Activated T-cell treated with anti-CD3 and anti-CD28 coated beads, Interleukin-2, amount 50 U/mL, for 72 hours (primary cell): ENCODE measurements at places on chromosomes 7 and 10. TPM values are rescaled to one million over a fixed set of nuclear protein-coding genes. Genes with fewer than 3 reads are reported as not detected.
A peak's percentile ranks its signal among the peaks of the same experiment; 100 is the strongest.

GRCh38 chr7:107622894-107623293 lies 37.7 kb upstream of the SLC26A4 start:
- no peak for DNase-seq

GRCh38 chr7:23654508-23654907 lies 25.5 kb upstream of the FAM221A start:
- no peak for DNase-seq

DNA sequence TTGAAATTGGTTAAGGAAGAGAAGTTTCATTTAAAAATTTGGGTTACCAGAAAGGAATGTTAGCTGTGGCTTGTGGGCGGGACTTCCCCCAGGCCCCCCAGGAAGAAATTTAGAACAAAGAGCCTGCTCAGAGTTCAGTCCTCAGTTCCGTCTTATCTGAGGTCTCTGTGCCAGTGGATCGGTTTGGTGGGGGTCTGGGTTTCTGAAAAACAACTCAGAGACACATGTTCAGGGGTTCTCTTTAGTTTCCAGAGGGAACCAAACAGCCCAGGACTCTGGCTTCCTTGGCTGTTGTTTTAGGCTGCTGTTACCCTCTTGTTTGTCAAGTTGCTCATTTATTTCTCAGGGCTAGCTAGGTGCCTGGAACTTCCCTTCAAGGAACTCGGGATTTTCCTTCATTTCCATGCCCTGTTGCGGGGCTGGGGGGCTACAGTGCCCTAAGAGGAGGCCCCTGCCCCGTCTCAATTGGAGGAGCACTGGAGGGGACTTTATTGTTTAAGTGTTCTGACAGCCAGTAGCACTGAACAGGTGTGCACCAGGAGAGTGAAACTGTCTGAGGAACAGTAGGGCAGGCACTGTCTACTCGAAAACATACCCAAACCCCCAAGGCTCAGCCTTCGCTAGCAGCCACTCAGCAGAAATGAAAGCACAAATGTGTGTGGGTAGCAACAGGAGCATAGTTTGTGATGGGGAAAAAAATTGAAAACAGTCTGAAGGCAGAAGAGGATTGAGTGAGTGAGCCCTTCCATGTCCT lies 59.9 kb downstream of the ALOX5 start:
- no peak for DNase-seq

DNA sequence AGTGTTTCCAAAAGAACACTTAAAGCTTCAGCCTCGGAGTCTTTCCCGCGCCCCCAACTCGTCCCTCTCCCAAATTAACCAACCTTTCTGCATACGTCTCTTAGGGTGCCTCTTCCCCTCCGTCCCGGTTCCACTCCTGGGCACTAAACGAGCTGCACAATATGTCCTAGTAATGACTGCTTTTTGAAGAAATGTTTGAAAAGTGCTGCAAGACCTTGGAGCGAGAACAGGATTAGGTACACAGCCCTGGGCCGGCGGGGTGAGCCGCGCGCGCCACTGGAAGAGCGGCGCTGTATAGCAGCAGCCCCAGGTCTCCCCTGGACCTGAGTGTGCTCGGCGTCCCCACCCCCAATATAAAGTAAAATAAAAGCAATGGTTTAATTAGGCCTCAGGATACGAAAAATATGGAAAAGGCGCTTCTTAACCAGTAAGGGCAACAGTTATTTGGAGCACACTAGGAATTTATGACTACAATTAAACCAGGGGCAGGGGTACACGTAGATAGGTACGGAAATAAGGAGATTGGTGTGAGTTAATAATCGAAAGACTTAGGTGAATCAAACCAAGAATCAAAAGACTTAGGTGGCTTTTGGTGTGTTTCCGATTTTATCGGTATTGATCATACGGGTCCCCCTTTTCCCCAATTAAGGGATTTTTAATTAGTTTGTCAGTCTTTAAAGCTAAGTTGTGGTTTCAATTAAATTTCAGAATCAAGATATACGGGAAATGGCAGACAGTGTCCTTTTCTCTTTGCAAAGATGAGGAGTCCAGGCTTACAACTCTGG lies 1.9 kb downstream of the TET1 start:
- DNase-seq = no peak

- DNase-seq = no peak
These were observed 69.9 kb downstream of the HYCC1 start for GRCh38 chr7:22944022-22944421.

- no peak for DNase-seq
These were observed 135.1 kb downstream of the ZMIZ1 start for GRCh38 chr10:79203833-79204232.

- DNase-seq = no peak
These were observed 51.6 kb downstream of the HIBADH start for GRCh38 chr7:27611059-27611458.

DNA sequence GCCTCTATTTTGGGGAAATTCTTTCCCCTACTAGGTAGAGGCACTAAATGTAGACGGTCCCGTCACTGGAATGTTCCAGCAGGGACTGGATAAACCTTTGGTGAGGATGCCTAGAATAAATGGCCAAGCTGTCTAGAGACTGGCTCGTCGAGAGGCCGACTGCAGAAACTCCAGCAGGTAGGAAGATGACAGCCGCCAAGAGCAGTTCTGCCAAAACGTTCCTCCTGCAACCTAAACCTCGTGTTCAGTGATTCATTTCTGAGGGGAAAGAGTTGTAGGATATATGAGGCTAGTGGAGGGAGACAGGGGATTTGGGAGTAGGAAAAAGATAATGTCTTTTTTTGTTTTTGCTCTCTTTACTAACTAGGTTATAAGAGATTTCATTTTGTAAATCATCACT lies 184.7 kb upstream of the GDF10 start:
- DNase-seq = no peak

DNA sequence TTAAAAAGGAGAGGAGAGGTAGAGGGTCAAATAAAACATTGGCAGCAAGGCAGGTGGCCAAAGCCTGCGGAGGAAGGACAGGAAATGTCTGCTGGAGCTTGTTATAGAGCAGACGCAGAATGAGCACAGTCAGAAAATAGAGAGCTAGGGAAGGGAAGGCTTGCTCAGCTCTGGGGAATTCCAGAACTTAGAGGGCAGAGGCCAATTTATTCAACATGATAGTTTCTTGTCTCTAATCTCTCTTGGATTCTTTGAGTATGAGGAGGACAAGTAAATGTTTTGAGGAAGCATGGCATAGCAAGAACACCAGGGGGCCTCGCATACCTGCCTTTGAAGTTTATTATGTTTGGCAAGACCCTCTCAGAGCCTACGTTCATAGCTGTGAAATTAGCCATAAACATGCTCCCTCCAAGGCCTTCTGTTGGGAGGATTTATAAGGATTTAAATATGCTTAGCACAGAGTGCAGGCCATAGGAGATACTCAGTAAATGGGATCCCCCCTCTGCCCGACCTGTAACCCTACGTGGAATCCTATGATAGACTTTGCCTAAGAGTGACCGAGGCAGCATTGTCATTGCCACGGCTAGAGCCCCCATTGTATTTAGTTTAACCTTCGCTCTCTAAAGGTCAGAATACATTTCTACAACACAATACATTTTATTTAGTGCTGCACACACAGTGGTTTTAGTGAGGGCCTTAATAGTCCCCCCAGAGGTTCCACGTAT lies 293.9 kb downstream of the CCDC3 start:
- DNase-seq = peak; percentile 47

- DNase-seq = no peak
These were observed 39.3 kb upstream of the GGCT start for GRCh38 chr7:30543813-30544525.

GRCh38 chr7:97064020-97064419 lies 39.4 kb upstream of the DLX5 start:
- no peak for DNase-seq

DNA sequence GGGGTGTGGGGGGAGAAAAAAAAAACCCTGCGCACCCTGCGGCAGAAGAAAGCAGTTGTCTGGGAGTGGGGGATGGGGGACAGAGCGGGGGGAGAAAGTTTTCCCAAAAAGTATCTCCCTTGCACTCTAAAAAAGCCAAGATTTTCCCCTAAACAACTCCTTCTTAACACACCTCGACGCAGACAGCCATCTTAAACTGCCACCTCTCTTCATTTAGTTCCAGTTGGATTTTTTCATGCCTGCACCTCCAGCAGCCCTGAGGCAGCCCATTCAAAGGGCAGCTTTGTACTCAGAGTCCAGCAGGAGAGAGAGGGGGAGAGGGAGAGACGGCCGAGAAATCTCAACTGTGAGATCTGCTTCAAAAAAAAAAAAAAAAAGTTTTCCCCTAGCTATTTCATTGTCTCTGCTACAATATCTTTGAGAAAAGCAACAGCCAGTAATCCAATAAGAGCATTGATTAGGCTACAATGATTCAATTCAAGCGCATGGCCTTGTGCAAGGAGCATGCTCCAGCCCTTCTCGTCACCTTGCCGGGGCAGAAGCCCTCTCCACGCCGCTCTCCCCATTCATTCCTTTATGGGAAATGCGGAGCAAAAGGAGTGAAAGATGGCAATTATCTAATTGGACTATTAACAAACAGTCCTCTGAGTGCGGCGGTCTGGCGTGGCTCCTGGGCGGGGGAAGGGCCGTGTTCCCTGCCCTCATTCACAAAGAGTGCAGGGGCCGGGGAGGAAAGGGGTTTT lies 939 bp upstream of the VAX1 start:
- no peak for DNase-seq

GRCh38 chr10:113911839-113912238 lies 57.4 kb downstream of the NHLRC2 start:
- DNase-seq = no peak

DNA sequence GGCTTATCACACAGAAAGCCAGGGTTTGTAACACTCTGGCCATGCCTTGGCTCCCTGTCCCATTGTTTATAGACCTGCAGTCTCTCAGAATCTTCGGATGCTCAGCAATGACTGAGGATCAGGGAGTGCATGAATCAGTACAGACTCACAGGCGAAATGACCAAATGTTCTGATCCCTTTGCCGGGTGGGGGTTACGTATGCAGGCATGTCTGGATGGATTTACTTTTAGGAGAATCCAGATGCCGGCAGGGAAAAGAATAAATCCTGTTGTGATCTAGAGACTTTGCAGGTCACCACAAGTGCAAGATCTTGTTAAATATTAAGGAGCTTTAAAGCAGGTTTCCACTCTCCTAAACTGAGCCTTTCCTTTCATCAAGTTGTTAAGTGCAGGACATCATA lies 149.5 kb downstream of the SFMBT2 start:
- DNase-seq = no peak

DNA sequence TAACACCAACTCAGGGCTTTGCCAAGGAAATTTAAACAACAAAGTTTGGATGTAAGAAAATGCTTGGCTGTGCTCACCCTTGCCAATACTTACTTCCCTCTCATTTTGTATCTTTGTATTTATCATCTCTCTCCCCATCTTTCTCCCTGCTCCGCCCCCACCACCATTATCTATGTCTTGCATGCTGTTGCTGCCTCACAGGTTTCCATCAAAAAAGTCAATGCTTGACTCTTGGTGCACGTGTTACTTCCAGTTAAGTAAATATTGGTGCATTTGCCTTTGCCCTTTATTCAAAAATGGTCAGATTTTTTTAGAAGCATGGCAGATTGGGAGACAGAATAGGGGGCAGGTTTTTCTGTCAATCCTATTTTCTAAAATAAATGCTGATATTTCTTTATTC lies 626.0 kb downstream of the ACTR3B start:
- DNase-seq = no peak

DNA sequence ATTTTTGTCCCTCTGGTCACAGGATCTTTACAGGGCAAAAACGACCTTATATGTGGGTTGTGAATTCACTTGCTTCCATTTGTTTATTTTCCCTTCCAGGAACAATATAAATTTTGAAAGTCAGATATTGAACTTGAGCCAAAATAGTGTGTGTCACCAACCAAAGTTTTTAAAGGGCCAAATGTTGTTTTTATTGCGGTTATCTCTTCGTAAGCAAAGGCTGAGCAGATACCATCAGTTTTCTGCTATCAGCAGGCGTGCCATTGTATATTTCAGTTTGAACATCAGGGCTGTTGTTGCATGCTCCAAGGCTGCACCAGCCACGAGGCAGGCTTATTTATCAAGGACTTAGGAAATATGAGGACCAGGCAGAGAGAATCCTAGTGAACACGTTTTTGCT lies 160.3 kb downstream of the PAXIP1 start:
- DNase-seq = no peak

GRCh38 chr7:17524746-17525145 lies 226.3 kb downstream of the AHR start:
- no peak for DNase-seq

DNA sequence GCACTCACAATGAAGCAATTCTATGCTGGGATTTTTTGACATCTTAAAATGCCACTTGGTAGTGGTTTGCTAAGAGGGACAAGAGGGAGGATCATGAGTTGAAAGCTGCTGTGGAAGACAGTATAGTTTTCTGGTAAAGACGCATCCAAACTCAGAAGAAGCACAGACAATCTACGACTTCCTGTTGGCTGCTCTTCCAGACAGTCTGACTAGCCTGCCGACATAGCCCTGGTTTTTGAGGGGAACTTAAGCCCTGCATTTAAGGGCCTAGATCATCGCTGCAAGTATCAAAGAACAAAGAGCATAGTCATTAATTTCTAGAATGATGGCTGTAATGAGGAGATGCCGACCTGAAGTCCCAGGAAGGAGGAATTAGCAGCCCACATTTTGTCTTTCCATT lies 99.9 kb upstream of the IKZF1 start:
- no peak for DNase-seq

POP7 gene
- 33.3 TPM for total RNA-seq

A1CF gene
- total RNA-seq = not detected

KIFBP gene
- total RNA-seq = 17.5 TPM

MET gene
- total RNA-seq = 2.4 TPM

CYP2E1 gene
- total RNA-seq = 1.4 TPM

C10orf67 gene
- 0.84 TPM for total RNA-seq

IDI2 gene
- not detected for total RNA-seq

CDHR3 gene
- total RNA-seq = 0.51 TPM

GPER1 gene
- total RNA-seq = 0.56 TPM

ACTL6B gene
- total RNA-seq = not detected

VSIR gene
- 70.1 TPM for total RNA-seq

CNPY1 gene
- total RNA-seq = not detected

WDR86 gene
- 0.53 TPM for total RNA-seq

ACADSB gene
- total RNA-seq = 24.4 TPM
